Right ventricle myocardium superior (tissue), 1 donor: ENCODE measurements at places on chromosomes 16 and 17. TPM values are rescaled to one million over a fixed set of nuclear protein-coding genes. Genes with fewer than 3 reads are reported as not detected.

Gene PPP1R27
- not detected for total RNA-seq

DNA sequence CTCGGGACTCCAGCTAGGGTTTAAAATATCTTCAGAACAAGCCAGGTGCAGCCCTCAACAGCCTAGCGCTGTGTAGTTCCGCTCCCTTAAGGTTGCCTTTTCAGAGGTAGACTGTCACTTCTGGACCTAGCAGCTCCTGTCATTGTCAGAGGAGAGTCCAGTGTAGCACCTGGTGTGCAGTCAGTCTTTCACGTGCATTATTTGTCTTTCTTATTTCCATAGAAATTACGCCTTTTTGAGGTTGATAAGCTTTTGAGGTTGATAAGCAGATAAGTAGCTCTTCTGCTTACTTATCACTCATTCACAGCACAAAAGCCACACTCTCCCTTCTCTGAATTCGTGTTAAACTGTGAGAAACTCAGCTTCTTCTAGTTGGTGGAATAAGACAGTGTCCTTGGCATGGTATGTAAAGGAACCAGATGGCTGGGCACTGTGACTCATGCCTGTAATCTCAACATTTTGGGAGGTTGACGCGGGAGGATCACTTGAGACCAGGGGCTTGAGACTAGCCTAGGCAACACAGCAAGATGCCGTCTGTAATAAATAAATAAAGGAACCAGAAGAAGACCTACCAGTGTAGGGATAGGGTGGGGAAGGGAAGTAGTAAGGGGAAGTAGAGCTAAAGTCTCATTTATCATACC lies 10.2 kb downstream of the EEF2K start:
- no peak for DNase-seq

DNA sequence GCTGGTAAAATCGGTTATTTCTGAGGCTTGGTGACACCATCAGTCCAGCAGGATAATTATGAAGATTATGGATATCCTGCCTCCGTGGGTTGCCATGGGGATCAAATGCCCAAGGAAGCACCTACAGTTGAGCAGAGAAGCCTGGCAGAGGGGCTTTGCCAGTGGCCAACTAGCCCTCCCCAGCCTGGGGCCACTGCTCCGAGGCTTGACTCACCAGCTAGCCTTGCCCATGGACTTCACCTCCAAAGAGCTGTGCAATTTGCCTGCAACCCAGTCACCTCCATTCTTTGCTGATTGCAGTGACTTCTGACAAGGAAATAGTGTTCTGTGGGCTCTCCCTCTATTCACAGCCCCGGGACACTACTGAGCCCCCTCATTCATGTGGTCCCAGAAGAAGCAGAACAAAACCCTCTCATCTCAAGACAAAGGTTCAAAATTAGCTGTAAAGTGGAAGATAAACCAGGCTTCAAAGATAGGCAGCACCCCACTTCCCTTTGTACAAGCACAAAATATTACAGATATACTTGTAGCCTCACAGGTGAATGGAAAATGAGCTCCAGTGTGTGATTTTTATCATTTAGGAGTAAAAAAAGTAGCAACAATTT lies 1.6 kb downstream of the PECAM1 start:
- peak; percentile 30 for DNase-seq

DNA sequence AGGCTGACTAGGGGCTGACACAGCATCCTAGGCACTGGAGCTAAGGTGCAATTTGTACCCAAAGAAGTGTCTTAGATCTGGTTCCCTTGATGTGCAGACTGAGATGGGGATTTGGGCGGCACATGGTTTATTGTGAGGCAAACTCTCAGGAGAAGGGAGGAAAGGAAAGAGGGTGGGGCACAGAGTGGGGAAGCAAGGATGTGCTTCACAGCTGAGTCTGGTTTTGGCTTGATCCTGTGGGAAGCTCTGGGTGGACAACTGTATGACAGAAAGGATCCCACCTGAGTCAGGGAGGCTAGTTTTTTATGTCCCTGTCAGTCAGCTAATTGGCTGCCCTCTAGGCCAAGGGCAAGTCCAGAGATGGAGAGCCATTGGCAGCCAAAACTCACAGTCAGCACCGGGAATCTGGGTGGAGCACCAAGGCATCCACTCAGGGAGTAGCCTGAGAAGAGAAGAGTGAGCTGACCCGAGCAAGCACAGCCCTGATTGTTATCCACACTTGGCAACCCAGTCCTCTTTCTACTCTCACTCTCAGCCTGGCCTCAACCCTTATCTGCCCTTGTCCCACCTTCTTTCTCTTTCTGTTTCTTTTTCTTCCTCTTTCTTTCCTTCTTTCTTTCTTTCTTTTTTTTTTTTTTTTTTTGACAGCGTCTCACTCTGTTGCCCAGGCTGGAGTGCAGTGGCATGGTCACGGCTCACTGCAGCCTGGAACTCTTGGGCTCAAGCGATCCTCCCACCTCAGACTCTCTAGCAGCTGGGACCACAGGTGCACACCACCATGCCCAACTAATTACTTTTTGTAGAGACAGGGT lies 12.0 kb downstream of the ARL4D start:
- no peak for DNase-seq

- no peak for DNase-seq
Measured at GRCh38 chr16:3548445-3548844, 28.8 kb downstream of the NLRC3 start.

- no peak for DNase-seq
Measured at GRCh38 chr17:64420143-64420670, 28.7 kb upstream of the MILR1 start.

GRCh38 chr17:76051561-76051960 lies 20.8 kb downstream of the SRP68 start:
- no peak for DNase-seq

DNA sequence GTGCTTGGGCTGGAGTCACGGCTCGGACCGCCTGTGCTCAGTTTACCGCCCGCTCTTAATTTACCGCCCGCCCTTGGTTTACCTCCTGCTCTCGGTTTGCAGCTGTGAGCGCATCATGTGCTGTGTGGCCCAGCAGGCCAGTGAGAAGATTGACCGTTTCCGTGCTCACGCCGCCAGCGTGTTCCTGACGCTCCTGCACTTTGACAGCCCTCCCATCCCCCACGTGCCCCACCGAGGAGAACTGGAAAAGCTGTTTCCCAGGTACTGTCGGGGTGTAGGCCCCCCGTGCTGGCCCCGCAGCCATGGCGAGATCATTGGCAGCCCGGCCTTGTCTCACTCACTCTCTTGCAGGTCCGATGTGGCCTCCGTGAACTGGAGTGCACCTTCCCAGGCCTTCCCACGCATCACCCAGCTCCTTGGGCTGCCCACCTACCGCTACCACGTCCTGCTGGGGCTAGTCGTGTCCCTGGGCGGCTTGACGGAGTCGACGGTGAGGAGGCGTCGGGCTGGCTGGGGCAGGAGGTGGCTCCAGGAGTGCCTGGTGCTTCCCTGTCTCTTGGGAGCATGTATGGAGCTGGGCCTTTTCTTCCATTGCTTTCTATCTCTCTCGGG lies 89.3 kb upstream of the ZNF750 start:
- DNase-seq, result peak; percentile 33

- no peak for DNase-seq
Measured at GRCh38 chr16:72913551-72913950, 134.4 kb downstream of the ZFHX3 start.

DNA sequence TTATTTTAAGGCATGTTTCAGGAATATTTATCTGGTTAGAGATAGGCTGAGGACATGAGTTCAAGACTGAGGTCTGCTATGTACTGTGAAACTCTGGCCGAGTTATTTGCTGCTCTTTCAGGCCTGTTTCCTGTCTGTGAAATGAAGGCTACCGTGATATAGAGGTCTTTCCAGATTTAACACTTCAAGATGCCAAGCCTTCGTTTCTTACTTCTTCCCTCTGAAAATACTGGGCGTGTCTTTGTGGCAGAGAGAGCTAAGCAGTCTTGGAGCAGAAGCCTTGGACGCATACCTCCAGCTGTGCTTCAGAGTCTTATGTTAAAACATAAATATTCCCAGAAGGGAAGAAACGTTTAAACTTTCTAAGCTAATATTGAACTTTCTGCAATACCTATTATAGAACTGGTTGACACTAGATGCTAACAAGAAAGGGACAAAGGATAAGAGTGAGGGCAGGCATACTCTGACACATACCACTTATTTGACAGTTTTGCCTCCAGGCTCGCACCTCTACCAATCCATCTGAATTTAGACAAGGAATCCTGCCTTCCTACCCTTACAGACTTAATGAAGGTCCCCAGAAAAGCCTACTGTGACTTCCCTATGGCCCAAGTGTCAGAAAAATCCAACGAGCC lies 17.5 kb downstream of the WIPI1 start:
- no peak for DNase-seq

DNA sequence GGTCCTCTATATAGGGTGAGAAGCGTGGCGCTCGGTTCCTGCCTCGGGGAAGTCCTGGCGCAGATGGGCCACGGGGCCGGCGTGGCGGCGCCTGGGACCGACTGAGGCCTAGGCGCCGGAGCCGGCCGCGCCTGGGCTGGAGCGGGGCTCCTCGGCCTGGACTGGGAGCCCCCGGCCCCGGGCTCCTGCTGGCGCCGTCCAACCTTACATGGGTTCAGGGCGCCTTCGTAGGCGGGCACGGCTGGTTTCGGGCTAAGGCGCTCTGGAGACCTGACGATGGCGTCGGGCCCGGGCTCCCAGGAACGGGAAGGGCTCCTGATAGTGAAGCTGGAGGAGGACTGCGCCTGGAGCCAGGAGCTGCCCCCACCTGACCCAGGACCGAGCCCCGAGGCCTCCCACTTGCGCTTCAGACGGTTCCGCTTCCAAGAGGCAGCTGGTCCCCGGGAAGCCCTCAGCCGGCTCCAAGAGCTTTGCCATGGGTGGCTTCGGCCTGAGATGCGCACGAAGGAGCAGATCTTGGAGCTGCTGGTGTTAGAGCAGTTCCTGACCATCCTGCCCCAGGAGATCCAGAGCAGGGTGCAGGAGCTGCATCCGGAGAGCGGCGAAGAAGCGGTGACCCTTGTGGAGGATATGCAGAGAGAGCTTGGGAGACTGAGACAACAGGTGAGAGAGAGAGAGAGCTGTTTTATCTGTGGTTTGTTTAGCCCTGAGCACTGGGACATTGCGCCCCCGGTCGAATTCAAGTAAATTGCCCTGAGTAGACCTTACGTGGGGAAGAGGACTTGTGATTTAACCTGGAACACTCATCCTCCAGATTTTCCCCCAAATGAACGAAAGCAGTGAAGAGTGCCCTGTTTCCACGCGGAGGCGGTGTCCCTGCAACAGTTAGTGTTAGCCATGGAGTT lies 504 bp downstream of the ZNF263 start:
- DNase-seq, result no peak

DNA sequence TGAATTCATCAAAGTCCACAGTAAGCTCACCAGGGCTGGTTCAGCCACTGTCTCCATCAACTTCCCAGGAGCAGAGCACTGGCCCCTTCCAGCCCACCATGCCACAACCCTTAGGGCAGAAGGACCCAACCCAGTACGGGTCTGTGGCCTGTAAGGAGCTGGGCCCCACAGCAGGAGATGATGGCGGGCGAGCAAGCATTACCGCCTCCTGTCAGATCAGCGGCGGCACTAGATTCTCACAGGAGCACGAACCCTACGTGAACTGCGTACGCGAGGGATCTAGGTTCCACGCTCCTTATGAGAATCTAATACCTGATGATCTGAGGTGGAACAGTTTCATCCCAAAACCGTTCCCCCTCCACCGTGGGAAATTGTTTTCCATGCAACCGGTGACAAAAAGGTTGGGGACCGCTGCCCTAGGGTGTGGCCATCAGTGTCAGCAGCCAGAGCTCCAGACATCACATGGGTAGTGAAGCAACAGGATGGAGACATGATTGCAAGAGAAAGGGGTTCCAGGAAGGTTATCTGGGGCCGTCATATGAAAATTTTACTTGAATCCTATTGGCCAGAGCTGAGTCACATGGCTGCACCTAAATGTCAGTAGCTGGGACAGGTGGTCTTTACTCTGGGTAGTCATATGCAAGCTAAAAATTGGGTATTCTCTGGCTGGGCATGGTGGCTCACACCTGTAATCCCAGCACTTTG lies 12.4 kb upstream of the SLC25A19 start:
- no peak for DNase-seq

- DNase-seq, result no peak
Measured at GRCh38 chr16:64061621-64062020, 1060.2 kb downstream of the CDH11 start.

- DNase-seq, result no peak
Measured at GRCh38 chr17:74404218-74404617, 27.7 kb upstream of the GPRC5C start.
